Dermis microvascular lymphatic vessel endothelial cell (primary cell): ENCODE measurements at places on chromosomes 2 and 18. TPM values are rescaled to one million over a fixed set of nuclear protein-coding genes. Genes with fewer than 3 reads are reported as not detected.

Gene ZC3H15
- total RNA-seq = 43.2 and 47.4 TPM in 2 replicates

Gene SPOPL
- total RNA-seq = 9.5 and 11.9 TPM in 2 replicates

Gene ANTXR1
- under 0.01 TPM in 2 replicates for total RNA-seq

Gene SLC35G4
- not detected in 2 replicates for total RNA-seq

Gene RSAD2
- total RNA-seq = 0.25 and 0.39 TPM in 2 replicates

Gene CDKL4
- 0.25 and 0.64 TPM in 2 replicates for total RNA-seq

Gene RAB27B
- total RNA-seq = not detected in 2 replicates

Gene UGT1A5
- total RNA-seq = not detected in 2 replicates

Gene MAB21L4
- total RNA-seq = not detected in 2 replicates

Gene IFT172
- 10.2 and 11.0 TPM in 2 replicates for total RNA-seq

Gene RIT2
- total RNA-seq = not detected in 2 replicates

Gene FKBP7
- 16.0 and 17.3 TPM in 2 replicates for total RNA-seq

Gene BCL2
- total RNA-seq = 1.3 and 1.8 TPM in 2 replicates

Gene KIF5C
- total RNA-seq = under 0.01 TPM in 2 replicates

Gene CD226
- 0.76 and 1.5 TPM in 2 replicates for total RNA-seq

Gene RAB17
- 11.8 and 12.3 TPM in 2 replicates for total RNA-seq

Gene KYNU
- 0.26 TPM in 1 of 2 replicates, not detected in the other for total RNA-seq

Gene RBM45
- total RNA-seq = 16.4 and 17.8 TPM in 2 replicates
